ENCODE measurements at places on chromosomes 2 and 18.
A peak's percentile ranks its signal among the peaks of the same experiment; 100 is the strongest.

DNA sequence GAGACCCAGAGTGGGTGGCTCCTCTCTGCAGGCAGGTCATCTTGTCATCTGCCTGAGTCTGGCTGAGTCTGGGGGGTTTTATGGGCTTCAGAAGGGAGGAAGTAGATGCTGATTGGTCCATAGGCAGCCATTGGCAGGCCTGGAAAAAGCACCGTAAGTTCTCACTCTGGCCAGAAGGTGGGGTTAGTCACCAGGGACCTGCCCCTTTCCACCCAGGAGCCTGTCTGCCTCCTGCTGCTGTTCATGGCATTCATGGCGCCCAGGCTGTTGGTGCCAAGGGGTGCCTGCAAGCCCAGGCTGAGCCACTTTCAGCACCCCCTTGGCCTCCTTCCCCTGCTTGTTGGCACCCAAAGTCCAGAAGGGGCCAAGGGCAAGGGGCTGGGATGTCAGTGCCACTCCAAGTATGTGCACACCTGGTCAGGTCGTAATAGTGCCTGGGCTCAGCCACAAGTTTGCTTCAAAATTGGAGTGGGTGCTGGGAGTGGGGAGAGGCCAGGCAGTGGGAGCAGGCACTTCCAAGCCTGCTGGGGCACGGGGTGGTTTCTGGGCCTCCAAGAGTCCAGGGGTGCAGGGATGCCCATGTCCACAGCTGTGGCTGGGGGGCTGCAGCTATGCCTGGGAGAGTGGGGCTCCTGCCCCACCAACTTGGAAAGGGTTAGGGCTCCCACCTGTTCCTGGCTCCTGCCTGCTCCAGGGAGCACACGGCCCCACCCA, 178.1 kb downstream of the FAM210A start:
- DNase-seq, result no peak

DNA sequence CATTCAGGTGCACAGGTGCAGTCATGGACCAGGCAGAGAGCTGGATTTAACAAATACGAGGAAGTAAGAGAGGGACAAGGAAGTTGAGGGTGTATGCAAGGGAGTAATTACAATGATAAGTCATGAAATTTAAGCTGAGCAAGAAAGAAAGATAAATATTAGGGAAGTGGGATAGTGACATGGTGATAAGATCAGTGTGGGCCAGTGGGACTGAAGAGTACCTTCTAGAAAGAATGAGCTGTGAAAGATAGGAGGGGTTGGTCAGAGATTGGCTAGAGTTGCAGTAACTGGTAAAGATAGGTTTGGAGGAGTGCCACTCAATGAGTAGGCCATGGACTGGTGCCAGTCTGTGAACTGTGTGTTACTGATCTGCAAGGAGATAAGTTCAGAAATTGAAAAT, 200.8 kb upstream of the SIX3 start:
- DNase-seq, result no peak

DNA sequence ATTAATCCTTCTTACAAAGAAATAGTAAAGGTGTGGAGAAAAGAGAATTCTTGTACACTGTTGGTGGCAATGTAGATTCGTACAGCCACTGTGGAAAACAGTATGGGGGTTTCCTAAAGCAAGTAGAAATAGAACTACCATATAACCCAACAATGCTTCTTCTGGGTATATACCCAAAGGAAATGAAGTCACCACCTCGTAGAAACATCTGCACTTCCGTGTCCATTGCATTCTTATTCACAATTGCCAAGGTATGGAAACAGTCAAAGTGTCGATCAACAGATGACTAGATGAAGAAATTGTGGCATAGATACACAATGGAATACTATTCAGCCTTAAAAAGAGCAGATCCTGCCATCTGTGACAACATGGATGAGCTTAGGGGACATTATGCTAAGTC, 93.4 kb upstream of the TGIF1 start:
- no peak for DNase-seq

DNA sequence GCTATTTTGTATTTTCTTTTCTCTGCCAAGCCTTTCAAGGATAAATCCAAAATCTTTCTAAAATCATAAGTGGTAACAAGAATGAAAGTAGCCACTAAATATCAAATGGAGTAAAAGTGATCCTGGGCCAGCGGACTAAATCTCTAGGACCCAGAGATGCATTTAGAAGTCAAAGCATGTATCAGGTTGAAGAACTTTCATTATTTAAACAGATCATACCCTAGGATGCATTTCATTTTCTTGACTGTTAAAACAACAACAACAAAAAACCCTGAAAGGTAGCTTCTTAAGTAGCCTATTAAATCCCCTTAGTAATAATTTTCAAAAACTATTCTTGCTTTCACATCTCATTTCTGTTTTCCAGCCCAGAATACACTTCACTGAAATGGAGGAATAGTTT, 4.8 kb upstream of the POU3F3 start:
- DNase-seq, result no peak

GRCh38 chr2:30752811-30753210, 54.4 kb downstream of the CAPN13 start:
- DNase-seq, result no peak

DNA sequence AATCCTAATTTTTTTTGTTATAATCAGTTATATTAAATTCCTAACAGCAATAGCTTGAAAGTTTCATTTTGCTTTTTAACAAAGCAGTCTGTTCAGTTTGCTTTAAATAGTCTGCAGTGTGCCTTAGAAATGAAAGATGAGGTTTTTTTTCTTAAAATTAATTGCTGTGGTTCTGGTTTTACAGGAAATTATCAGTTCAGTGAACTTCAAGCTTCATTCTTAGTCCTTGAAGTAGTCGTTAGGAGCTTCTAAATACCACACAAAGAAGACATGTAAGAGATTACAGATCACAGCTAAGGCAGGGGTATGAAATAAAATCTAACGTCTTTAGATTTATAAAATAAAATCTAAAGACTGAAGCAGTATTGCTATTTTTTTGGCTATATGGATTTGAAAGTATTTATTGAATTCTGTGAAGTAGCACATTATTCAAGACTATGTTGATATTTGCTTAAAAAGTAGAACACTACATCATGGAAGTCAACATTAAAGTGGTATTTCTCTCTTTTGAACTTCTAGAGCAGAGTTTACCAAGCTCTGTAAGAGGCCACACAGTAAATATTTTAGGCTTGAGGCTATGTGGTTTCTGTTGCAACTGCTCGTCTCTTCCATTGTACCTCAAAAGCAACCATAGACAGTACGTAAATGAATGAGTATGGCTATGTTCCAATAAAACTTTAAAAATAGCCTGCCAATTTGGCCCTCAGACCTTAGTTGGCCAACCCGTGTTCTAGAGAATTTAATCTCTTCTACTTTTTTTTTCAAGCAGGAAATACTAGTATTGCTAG, 81.5 kb upstream of the STON1 start:
- no peak for DNase-seq

DNA sequence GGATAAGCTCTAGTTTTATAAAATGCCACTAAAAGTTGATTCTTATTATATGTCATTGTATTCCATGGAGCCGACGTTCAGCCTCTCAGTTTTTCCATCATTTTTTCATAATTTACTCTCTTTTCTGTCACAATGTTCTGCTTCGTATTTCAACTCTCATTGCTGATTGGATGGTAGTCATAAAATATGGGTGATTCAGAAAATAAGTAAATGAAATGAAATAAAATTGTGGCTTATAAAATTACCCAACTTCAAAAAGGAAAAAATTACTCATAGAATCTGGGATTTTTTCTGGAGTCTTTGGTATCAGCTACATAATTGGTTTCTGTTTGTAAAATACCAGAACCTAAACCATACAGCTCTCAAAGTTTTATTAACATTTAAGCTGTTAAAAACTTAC, 139.7 kb upstream of the ITGA4 start:
- DNase-seq, result no peak

DNA sequence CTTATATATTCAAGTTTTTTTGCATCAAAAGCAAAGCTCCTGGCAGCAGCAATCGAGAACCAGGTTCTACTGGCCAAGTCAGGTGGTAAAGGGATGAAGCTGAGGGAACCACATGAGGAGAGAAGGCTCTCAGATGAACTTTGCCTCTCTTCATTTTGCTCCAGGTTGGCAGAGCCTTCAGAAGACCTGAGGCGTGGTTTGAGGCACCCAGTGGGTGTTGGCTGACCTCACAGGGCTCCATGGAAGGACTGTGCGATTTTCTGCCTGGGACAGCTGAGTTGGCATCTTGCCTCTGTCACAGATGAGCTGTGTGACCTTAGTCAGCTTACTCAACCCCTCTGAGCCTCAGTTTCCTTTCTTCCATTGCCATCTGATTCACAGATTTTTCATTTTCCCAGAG, 89.0 kb downstream of the INSIG2 start:
- DNase-seq, result no peak

DNA sequence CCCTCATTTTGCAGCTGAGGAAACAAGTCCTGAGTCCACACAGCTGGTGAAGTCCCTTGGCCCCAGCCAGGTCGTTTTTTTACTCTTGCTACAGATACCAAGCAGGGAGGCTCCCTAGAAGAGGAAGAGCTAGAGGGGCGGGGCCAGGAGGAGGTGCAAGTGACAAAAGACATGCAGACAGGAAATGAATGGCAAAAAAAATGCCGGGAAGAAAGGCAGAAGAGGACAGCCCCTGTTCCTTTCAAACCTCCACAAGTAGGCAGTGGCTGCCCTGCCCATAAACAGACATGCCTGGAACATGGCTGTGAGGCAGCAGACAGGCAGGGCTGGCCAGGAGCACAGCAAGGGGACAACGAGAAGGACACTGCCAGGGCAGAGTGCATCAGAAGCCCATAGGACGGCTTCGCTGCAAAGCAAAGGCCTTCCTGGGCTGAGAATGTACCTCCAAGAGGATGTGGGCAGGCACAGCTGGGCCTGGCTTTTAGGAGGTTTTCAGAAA, 108.7 kb downstream of the ZBTB7C start:
- no peak for DNase-seq

DNA sequence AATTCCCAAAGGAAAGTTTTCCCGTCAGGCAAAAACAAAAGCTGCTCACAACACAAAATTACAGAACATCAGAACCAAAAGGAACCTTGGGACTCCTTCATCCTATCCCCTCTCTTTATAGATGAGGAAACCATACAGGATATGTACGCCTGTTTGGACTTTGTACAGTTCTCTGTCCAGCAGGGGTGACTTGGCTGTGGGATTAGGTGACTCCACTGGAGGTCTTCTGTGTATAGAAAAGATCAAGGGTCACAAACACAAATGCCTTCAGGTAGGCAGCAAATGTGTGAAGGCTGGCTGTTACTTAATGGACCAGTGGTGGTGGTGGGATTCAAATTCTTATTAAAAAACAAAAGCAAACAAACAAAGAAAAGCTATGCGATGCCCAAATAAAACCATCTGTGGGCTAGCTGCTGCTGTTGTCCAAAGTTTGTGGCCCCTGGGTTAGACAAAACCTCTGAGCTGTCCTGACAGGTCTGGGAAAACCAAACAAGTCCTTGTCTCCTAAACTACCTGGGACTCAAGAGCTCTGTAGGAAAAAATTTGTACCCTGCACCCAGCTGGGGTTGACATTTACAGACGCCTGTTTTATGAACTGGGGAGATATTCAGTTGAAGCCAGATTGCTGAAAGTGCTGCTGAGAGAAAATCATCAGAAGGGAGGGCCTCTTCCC, 1.3 kb upstream of the CEP68 start:
- no peak for DNase-seq

DNA sequence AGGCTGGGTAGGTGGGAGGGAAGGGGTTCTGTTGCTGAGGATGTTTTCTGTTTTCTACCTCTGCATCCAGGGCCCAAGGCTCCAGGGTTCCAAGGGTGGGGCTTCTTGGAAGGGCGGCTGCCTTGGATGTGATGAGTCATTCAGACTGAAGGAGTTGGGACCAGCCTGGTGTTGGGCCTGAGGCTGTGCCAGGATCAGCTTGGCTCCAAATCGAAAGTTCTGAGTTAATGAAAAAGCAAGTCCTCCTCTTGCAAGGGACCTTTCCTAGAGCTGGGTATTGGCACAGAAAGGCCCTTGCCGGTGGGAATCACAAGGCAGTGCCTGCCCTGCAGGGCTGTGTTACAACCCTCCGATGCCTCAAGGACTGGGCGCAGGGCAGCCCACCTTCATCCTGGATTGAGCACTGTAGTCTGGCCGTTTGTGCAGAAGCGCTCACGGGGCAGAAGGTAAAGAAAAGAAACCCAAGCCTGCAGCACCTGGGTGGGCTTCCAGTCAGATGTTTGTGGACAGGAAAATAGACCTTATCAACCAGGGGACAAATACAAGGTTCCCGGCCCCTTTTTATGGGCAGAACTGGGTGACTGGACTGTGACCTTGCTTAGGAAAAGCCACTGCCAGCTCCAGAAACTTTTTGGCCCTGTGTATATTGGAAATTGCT, 52.5 kb upstream of the MCFD2 start:
- no peak for DNase-seq

DNA sequence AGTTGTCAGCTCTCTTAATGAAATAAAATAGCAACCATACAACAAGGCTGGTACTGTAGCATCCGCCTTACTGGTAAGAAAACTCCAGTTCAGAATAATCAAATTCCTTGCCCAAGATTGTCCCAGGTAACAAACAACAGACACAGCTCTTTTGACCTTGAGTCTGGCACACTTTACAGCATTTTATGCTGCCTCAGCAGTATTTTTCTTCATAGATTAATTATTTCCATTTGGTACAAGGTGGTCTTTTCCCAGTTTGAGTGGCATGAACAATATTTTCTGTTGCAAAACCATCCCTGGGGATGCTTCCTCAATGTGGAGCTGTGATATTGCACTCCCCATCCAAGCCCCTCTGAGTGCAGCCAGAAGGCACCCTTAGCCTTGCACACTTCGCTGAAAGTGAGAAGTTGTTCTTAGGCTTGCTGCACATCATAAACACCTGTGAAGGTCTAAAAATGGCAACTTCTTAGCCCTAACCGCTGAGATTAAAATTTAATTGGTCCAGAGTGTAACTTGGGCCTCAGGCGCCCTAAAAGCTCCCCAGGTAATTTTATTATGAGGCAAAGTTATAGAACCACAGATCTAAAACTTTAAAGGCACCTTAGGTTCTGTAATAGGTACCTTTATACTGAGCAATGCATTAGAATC, 523.3 kb downstream of the CMPK2 start:
- no peak for DNase-seq

- no peak for DNase-seq
Observed at GRCh38 chr2:101597347-101597944, 100.1 kb upstream of the MAP4K4 start.

DNA sequence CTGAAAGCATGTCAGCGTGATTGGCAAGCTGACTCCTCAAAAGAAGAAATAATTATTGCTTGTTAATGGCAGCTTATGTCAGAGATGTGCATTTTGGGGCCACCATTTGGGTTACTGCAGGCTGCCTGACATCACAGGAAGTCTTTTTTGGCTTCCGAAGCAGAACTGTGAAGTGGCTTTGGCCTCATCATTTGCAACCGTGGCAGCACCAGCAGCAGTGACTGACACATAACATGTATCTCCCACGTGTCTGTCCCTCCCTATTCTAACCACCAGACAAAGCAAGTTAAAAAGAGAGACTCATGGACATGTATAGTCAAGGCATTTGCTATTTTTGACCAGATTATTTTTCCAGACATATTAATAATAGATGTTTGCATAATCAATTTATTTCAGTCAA, 488.7 kb upstream of the ACVR2A start:
- no peak for DNase-seq

GRCh38 chr2:97735161-97735561, 21.8 kb downstream of the ZAP70 start:
- DNase-seq, result peak; percentile 13
